Activated T-helper 9 cell treated with anti-CD3 and anti-CD28 coated beads, Interleukin-2, amount 50 U/mL, for 16 hours (primary cell): ENCODE measurements at places on chromosomes 5 and 9.

GRCh38 chr9:137955224-137955570 is 77.6 kb downstream of the CACNA1B start:
- no peak for DNase-seq

- no peak for DNase-seq
Measured at GRCh38 chr5:101687349-101687985, 608.6 kb downstream of the SLCO4C1 start.

- DNase-seq = no peak
Measured at GRCh38 chr5:11898-12297, 80.1 kb upstream of the PLEKHG4B start.

DNA sequence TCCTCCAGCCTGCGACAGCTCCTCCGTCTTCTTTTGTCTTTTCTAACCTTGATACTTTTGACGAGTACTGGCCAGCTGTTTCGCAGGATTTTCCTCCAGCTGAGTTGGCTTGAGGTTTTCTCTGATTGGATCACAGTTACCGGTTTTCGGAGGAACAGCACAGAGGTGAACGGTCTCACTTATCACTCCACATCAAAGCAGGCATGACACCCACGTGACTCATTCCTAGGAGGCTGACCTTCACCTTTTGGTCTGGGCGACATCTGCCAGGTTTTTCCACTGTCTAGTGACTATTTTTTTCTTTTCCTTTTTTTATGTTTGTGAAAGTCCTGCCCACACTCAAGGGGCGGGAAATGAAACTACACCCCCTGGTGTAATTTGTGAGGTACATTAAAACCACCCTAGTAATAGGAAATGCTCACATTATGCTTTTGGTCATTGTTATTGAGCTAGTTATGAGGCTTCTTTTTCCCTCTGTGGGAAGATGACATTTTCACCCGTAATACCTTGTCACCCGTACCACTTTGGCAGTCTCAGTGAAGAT is 319.2 kb downstream of the GADD45G start:
- DNase-seq = no peak

DNA sequence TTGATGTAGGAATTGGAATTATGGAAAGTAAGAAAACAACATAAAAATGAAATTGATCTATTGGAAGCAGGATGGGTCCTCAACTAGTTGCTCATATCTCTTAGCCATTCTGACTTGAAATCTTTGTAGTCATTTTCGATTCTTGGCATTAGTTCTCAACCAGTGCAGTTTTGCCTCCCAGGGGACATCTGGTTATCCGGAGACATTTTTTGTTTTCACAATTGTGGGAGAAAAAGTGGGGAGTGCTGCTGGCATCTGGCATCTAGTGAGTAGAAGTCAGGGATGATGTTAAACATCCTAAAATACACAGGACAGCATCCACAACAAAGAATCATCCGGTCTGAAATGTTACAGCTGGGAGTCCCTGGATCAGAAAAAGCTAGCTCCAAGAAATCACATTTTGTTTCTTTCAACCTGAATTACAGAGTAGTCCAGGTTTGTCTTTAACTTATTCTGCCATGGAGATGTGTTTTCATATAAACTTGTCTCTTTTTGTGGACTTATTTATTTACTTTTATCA is 74.9 kb downstream of the FBXL7 start:
- no peak for DNase-seq

DNA sequence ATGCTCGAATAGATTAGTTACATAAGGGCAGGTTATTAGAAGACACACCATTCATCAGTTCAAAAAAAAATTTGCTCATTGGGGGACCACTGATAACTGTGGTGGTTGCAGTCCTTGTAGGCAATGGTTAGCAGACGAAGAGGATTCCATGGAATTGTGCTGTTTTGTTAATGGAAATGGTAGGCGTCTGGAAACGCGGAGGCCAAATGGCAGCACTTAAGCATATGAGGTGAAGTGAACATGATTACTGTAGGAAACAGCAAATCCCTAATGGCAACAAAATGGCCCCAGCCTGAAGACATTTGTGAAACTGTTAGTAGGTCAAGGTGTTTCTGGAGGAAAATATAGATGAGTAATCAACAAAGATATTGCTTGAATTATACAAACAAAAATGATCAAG is 535.4 kb upstream of the PTPRD start:
- no peak for DNase-seq

GRCh38 chr5:93601802-93602155 is 18.8 kb downstream of the NR2F1 start:
- no peak for DNase-seq

DNA sequence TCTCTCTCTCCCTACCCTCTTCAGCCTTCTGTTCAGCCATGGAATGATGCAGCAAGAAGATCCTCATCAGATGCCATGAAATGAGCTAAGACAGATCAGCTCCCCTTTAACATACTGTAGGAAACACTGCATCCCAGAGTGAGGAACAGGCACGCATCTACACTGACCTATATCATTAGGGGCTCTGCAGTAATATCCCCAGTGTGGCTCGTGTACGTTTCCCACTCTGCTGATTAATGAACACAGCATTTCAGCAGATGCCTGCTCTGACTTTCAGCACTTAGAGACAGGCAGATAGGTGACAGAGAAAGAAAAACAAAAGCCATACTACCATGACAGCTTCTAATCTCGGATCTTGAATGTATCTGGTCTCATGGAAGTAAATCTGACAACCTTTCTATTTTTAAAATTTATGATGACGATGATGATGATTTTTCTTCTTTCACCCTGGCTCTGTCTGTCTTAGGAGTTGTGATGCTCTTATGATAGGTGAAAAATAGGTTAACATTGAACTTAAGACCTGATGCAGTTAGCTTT is 750.3 kb downstream of the CDH12 start:
- no peak for DNase-seq

DNA sequence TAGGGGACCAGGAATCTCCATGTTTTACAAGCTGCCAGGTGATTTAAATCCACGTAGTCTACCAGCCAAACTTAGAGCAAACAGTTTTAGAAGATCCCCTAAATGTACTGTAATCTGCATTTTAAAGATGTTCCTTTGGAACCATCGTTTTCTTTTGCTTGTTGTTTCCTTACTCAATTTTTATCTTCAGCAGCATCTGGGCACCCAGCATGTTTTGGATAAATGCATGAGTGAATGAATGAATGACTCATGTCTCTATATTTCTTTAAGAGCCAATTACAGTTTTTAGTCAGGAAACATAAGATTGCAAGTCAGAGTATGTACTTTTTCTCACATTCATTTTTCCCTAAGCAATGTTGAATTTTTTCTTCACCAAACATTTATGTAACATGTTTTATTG is 123.0 kb downstream of the HACD4 start:
- no peak for DNase-seq

GRCh38 chr5:79962575-79963222 is 28.4 kb downstream of the MTX3 start:
- peak; percentile 3 for DNase-seq

GRCh38 chr5:40871177-40871576 is 30.0 kb downstream of the CARD6 start:
- no peak for DNase-seq

DNA sequence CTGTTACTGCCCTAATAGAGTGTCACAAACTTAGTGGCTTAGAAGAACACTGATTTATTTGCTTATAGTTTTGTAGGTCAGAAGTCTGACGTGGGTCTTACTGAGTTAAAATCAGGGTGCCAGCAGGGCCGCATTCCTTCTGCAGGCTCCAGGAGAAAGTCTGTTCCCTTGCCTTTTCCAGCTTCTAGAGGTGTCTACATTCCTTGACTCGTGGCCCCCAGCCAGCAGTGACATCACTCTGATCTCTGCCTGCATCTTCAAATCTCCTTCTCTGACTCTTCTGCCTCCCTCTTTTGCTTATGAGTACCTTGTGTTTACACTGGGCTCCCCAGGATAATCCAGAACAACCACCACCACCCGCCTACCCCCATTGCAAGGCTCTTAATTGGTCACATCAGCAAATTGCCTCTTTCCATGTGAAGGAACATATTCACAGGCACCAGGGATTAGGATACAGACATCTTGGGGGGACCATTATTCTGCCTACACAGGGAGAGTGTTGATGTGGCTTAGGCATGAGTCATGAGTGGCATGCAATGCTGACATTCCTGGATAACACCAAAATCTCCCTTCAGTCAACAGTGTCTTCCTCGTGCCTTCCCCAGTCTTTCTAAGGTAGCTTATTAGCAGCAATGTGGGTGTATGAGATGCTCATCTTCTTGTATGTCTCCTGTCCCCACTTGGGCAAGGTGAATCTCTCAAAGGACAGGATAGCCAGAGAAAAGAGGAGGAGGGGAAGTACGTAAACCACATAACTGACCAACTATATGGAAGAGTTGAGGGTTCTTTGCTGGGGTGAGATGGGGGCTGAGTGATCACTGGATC is 24.4 kb downstream of the CYFIP2 start:
- no peak for DNase-seq

DNA sequence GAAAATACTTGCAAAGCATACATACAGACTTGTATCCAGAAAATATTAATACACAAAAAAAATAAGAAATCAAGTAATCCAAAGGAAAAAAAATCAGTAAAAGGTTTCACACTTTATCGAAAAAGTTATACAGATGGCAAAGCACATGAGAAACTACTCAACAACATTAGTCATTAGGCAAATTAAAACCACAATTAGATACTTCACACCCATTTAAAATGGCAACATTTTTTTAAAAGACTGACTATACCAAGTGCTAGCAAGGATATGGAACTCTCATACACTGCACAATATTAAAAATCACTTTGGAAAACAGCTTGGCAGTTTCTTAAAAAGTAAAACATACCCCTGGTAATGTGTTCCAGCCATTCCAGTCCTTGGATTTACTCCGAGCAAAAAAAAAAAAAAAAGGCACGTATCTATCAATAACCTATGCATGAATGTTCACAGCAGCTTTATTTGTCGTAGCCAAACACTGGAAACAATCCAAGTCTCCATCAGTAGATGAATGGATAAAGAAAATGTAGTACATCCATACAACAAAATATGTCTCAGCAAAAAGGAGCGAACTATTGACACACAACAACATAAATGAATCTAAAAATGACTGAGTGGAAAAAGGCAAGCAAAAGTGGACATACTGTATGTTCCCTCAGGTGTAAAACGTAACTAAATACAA is 66.0 kb downstream of the GNAQ start:
- no peak for DNase-seq

DNA sequence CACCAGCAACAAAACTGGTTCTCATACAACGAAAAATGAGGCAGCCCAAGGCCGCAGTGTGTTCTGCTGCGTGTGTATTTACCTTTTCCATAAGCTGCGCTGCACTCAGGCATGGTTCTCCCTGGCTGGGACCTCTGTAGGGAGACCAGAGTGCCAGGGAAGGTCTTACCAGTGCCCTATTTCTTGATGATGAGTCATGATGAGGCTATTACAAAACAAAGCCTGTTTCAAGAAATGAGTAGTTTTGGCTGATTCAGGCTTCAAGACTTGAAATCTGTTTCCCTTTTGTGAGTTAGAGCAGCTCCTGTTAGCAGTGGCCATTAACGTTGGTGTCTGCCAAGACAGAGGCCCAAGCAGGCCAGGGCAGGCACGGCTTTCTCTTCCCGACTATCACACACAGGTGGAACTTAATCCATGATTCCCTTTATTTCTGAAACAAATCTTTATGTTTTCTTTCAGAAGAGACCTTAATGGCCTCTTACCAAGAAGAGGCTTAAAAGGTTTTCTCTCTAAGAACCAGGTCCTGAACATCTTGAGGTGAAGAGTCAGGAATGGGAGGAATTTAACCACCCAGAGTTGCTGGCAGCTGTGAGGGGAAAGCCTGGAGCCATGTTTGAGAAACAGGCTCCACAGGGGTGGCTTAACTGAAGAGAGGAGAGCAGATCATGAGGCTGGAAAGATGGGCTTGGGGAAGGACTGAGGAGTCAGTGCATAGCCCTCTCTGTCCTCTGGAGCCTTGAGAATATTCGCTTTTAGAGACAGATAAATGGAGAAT is 41.4 kb upstream of the TIFAB start:
- no peak for DNase-seq

GRCh38 chr5:41363343-41363986 is 146.9 kb downstream of the PLCXD3 start:
- DNase-seq = no peak

DNA sequence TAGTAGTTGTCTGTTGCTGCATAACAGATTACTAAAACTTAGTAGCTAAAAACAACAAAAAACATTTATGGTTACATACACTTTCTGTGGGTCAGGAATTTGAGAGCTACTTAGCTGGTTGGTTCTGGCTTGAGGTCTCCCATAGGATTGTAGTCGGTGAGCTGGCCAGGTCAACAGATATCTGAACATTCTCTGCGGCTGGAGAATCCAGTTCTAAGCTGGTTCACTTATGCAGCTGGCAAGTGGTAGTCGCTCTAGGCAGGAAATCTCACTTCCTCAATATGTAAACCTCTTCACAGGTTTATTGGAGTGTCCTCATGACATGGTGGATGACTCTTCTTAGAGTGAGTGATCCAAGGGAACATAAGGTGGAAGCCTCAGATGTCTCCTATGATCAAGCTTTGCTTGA is 65.7 kb upstream of the TNFAIP8 start:
- DNase-seq = no peak

DNA sequence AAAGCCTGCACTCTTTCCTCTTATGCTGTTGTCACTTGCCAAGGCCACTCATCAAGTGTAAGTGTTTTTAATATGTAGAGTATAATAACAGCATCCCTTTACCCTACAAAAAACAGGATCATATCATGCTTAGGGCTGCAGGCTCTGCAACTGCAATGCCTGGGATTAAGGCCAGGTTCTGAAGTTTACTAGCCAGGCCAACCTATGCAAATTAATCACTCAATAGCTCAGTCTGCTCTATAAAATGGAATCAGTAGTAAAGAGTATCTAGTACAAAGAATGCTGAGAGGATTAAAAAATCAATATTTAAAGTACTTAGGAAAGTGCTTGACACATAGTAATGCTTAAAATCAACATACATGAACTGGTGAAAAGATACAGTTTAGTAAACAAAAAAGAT is 253.3 kb downstream of the EDIL3 start:
- no peak for DNase-seq
